ENCODE measurements at places on chromosomes 5 and 9. TPM values are rescaled to one million over a fixed set of nuclear protein-coding genes. Genes with fewer than 3 reads are reported as not detected.

Gene TLX3
- total RNA-seq: not detected

Gene SLC27A4
- 48.2 TPM for total RNA-seq

Gene NRARP
- 14.6 TPM for total RNA-seq

Gene ROR2
- 0.85 TPM for total RNA-seq

Gene AIF1L
- total RNA-seq: 3.7 TPM

Gene SYK
- total RNA-seq: 31.0 TPM

Gene AK1
- 26.3 TPM for total RNA-seq

Gene PCAT7
- not detected for total RNA-seq

Gene HTR1A
- not detected for total RNA-seq

Gene TMEM174
- not detected for total RNA-seq
